ENCODE measurements at places on chromosomes 3 and 15.
A peak's percentile ranks its signal among the peaks of the same experiment; 100 is the strongest.

DNA sequence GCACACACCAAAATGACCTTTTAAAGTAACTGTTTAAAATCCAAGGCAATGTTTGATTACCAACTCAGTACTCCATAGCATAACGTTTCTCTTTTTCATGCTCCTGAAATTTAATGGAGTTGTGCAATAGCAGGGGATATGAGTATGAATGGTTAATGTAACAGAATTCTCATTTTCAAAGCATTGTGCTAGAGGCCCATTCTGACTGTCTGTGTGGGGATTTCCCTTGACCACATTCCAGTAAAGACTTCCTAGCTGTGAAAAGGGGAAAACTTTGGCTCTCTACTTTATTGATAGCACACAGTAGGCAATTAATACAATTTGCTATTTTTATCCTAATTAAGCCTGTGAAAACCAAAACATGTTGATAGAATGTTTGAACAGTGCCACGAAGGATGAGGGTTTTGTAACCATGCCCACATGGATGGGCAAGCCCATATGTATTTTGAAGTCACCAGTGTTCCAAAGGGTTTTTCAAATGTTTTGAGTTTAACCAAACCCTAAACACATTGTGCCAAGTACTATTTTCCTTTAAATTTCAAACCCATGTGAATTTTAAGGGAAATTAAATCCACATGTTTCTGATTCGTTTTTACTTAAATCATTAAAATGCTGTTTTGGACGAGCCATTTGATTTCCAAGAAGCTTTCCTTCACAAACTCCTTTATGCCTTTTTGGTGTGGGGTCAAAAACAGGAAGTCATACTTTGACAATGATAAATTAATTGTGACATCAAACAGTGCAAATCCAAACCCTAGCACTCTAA lies 261.2 kb downstream of the SHOX2 start:
- no peak for DNase-seq

DNA sequence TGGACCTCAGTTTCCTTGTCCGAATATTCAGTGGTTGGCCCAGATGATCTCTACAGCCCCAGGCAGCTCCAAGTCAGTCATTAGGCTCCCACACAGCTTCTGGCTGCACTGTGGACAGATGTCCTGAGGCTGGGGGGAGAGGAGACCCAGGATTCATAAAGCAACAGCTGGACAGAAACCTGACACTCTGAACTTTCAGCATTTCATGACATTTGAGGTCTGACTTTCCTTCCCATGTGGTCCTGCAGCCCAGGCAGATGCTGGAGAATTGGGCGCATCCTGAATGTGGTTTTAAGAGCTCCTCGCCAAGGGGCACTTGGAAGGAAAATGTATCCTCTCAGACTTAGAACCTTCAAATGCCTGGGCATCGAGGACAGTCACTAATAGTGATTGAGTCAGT lies 307.6 kb upstream of the LRRFIP2 start:
- no peak for DNase-seq

DNA sequence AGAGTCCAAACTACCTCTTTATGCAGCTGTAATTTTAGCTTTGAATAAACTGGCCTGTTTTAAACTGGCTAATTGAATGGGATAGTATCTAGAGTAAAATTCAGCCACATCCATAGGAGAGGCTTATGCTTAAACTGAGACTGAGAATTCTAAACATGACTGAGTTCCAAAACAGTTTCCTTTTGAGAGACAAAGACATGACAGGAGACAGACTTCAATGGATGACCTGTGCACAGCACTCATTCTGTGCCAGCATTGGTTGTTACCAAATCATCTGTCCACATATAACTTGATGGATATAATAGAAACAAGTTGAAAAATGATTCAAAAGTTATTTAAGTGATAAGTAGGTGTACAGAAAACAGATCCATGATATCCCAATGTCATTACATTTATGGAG lies 20.9 kb downstream of the IL12A start:
- no peak for DNase-seq

- no peak for DNase-seq
These were observed 85.5 kb downstream of the FLNB start for GRCh38 chr3:58093574-58094195.

DNA sequence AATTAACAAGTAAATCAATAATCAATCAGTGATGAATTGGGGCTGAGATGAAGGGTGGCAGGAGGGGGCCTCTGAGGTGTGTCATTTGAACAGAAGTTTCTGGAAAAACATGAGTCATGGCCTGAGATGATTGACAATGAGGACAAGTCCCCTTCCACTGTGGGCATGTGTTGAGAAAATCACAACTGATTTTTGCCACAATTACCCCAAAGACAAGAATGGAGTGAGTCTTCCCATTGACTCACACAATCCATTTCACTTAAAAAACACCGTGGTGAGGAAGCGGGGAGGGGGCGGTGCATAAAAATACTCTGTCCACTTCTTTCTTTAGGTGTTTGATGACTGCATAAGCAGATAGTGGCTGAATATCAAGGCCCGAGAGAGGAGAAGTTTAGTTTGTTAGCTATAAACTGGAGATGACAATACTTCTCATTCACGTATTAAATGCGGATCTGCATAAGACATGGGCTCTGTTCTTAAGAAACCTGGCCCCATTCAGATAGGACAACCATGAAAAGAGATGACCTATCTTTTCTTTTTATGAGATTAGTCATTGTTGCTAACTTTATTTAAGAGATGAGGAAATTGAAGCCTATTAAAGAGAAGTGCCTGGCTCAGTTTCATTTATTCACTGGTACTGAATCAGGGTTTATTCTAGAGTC lies 34.7 kb downstream of the SHC4 start:
- DNase-seq, result no peak

- no peak for DNase-seq
These were observed 299.5 kb upstream of the RASGRP1 start for GRCh38 chr15:38864122-38864521.

GRCh38 chr3:7682822-7683229 lies 818.8 kb upstream of the LMCD1 start:
- DNase-seq, result no peak

DNA sequence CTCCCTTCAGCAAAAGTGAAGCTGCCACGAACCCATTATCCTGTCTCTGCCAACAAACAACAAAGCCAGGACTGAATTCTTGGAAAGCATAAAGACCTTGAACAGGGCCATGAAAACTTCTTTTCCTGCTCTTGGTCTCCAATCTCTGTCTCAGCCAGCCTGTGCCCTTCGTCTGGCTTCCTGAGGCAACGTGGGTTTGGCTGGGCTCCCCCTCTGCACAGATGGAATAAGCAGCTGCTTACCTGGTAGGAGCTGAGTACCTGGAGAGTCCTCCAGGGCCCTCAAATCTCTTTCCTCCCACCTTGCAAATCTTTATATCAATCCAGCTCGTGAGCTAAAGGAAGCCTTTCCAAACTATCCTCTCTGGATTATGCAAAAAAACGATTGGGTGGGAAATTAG lies 97.6 kb upstream of the PSMD6 start:
- peak; percentile 4 for DNase-seq

- DNase-seq, result no peak
These were observed 130.6 kb upstream of the STT3B start for GRCh38 chr3:31402117-31402516.

DNA sequence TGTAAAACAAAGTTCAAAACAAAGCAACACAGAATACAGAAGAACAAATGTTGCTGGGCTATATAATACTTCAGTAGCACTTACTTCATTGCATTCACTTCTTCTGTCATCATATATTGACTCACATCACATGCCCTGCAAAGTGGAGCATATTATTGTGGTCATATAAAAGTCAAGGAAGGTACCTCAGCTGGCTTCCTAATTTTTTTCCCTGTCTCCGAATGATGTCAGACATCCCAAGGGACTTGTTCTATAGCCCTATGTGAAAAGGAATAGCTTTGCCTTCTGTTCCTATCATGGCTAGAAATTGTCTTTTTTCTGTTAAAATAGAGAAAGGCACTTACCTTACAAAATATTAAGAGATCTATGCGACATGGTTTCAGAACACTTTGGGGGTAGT lies 109.4 kb downstream of the LRTM1 start:
- DNase-seq, result no peak

GRCh38 chr3:151346292-151346691 lies 16.9 kb upstream of the P2RY13 start:
- DNase-seq, result no peak

GRCh38 chr3:185715091-185715490 lies 109.8 kb downstream of the IGF2BP2 start:
- DNase-seq, result no peak

DNA sequence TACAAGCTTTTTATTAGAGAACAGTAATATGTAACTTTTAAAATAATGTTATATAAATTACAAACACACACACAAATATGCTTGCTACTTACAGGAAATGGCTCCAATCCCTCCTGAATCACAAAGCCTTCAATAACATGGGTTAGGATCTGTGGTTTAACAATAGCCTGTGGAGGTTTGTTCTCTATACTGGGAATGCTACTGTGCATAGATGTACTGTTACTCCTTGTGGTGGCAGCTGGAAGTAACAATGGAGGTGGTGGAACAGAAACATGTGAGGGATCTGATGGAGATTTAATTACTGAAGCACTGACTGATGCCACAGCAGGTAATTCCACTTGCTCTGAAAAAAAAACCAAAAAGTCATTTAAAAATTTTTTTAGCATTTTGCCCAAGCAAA lies 64.4 kb downstream of the PHC3 start:
- peak; percentile 15 for DNase-seq

- no peak for DNase-seq
These were observed 49.7 kb upstream of the LIMD1 start for GRCh38 chr3:45544717-45545296.

DNA sequence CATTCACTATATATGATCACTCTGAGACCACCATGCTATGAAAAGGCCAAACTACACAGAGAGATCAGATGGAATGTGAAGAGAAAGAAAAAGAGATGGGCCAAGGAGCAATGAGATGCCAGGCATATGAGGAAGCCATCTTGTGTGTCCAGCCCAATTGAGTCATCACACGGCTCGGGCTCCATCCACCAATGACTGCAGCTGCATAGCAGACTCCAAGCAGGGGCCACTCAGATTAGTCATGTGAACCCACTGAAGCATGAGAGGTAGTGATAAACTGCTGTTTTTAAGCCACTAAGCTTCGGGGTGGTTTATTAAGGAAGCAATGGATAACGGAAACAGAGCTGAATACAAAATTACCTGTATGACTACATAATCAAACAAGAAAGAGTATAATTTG lies 185.9 kb downstream of the SUCLG2 start:
- DNase-seq, result no peak

- no peak for DNase-seq
These were observed 79.6 kb upstream of the CCDC54 start for GRCh38 chr3:107297597-107297996.

DNA sequence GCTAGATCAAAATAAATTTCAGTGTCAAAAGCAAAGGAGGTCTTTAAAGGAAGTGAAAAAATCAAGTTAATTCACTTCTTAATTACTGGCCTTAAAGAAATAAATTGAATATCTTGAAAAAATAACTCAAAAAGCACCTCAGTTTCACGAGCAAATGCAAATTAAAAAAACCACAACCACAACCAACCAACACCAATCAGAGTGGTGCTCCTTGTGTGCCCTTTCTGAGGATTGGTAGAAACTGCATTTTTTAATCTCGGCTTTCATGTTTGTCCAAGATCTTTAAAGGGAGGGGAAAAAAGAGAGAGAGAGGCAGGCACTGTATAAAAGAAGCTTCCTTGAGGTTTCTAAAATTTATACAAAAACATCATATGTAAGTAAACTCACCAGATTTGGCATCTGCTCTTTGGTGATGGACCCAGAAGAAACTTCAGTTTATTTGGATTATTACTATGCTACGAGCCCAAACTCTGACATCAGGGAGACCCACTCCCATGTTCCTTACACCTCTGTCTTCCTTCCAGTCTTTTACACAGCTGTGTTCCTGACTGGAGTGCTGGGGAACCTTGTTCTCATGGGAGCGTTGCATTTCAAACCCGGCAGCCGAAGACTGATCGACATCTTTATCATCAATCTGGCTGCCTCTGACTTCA lies at the start of gene GPR15:
TSS of gene GPR15 (plus strand) at position 357 of the 653 bp plus-strand sequence. CDS start at position 413, 56 bp downstream.
- no peak for DNase-seq

DNA sequence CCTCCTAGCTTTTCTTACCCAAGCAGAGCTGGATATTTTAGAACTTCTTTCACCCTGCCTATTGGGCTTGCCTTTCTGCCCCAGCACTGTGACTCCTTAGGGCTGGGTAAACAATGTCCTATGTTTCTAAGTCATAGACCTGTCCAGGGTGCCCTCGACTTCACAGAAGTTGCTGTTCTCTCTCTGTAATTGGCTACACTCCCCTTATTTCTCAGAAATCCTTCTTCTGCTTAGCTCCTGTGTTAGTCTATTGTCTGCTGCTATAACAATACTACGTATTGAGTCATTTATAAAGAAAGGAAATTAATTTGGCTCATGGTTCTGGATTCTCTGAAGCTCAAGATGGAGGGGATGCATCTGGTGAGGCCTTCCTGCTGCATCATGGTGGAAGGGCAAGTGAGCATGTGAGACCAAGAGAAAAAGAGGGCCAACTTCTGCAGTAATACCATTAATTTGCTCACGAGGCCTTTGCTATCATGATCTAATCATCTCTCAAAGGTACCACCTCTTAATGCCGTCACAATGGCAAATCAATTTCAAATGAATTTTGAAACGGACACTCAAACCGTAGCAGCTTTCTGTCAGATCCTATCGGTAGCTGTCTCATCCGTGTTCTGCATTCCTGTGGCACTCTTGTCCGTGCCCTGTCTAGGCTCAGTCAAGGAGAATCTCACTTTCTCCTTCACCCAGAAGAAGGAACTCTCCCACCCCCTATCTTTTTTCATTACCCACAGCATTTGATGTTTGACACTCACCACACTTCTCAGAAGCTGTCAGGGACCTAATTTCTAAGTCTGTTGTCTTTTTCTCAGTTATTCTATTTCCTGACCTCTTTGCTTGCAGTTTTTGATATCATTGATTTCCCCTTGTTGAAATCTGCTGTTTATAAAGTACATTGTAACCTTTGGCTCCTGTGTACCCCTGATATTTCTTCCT lies 22.3 kb upstream of the GPR171 start:
- no peak for DNase-seq

DNA sequence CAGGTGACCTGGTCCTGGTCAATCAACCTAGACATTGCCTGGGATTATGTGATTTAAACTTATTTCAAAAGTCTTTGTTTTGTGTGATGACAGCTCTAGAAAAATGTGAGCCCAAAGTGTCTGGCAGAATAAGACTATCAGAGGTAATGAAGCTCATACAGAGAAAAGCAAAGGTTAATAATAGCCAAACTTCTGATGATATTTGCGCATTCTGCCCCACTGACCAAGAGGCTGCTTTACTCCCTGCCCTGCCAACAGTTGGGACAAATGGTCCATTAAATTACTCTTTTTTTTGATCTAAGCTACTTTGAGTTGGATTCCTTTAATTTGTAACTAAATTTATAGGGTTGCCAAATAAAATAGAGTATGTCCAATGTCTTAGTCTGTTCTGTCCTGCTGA lies 911.2 kb downstream of the MCTP2 start:
- no peak for DNase-seq
